Lung (tissue), 17 donors: ENCODE measurements at places on chromosomes 7 and 10. TPM values are rescaled to one million over a fixed set of nuclear protein-coding genes. Genes with fewer than 3 reads are reported as not detected.

Gene FANK1
- 16.8 TPM for total RNA-seq

Gene CLIP2
- total RNA-seq, result 27.0 TPM

Gene MICU1
- 44.4 TPM for total RNA-seq

Gene OPALIN
- total RNA-seq, result not detected
